ENCODE measurements at places on chromosomes 16 and 17.
A peak's percentile ranks its signal among the peaks of the same experiment; 100 is the strongest.

- DNase-seq, result no peak
Observed at GRCh38 chr16:62105244-62105643, 69.0 kb upstream of the CDH8 start.

- DNase-seq, result peak; percentile 80
Observed at GRCh38 chr17:31388770-31389656, 2.5 kb upstream of the RAB11FIP4 start.

- DNase-seq, result peak; percentile 92
Observed at GRCh38 chr17:81733507-81734404, 21.7 kb downstream of the SLC25A10 start.

- no peak for DNase-seq
Observed at GRCh38 chr17:21212826-21213637, 929 bp downstream of the TMEM11 start.

GRCh38 chr17:82491196-82491530 lies 28.4 kb upstream of the FOXK2 start:
- no peak for DNase-seq

- no peak for DNase-seq
Observed at GRCh38 chr17:61152898-61153297, 246.7 kb upstream of the TBX2 start.

DNA sequence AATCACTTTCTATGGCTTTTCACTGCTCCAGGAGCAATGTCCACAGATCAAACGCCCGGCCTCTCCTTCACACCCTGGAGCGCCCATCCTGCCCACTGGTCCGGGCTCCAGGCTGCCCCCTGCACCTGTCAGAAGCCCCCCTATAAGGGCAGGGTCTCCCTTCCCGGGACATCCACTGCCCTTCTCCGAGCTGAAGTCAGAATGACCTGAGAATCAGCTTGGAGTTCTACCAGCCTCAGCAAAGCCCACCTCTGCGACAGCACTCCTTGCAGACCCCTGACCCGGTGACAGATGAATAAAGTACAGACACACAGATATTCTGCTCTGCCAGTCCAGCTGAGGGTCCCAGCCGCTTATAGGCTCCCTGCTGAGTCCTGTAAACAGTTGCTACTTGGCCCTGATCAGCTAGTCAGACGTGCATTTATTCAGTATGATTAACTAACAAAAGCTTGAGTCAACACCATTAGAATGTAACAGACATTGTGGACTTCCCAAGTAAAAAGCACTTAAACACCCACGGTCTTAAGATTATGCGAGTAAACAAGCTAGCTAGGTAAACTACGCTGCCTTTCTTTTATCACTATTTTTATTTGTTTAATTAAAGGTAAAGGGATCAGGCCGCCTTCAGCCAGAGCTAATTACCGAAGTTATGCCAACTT lies 4.8 kb downstream of the SLC7A5 start:
- no peak for DNase-seq

- no peak for DNase-seq
Observed at GRCh38 chr16:64541621-64542020, 580.2 kb downstream of the CDH11 start.
